ENCODE measurements at places on chromosomes 1 and 21.

- DNase-seq: no peak
Measured at GRCh38 chr21:25878344-25878743, 143.6 kb downstream of the GABPA start.

DNA sequence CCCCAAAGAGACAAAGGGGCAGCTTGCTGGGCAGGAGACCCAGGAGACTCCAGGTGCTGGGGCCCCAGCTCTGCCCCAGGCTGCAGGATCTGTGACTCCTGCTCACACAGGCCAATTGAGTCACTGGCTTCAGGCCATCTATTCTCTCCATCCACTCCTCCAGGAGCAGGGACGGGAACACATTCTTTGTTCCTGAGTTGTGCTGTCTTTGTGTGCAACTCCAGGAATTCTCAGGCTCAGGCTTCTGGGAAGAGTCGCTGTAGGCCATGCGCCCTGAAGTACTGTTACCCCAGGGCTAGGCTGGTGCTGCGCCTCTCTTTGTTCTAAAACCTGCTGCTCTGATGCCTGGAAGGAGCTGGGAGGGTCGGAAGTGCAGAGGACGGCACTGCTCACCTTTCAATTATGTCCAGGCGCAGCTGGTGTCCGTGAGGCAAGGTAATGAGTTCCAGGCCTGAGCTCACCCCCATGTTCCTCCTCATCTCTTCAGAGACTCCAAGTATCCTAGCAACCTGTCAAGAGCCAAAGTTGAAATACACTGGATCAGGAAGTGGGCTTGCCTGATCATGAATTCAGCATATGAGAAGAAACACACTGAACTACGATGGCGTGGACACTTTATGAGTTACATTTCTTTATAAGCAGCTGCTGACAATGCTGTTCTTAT is 105.9 kb downstream of the BCAR3 start:
- peak; percentile 50 for DNase-seq

GRCh38 chr1:94643819-94644218 is 102.3 kb upstream of the F3 start:
- no peak for DNase-seq

GRCh38 chr1:232872738-232873137 is 67.5 kb downstream of the MAP10 start:
- no peak for DNase-seq

DNA sequence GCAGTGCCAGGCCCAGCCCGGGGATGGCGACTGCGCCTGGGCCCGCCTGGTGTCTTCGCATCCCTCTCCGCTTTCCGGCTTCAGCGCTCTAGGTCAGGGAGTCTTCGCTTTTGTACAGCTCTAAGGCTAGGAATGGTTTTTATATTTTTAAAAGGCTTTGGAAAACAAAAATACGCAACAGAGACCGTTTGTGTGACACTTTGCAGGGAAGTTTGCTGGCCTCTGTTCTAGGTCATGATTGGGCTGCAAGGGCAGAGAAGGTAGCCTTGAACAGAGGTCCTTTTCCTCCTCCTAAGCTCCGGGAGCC is 719 bp downstream of the SOD1 start:
- no peak for DNase-seq

- DNase-seq: peak; percentile 55
Measured at GRCh38 chr21:37220433-37220980, 46.6 kb downstream of the VPS26C start.

DNA sequence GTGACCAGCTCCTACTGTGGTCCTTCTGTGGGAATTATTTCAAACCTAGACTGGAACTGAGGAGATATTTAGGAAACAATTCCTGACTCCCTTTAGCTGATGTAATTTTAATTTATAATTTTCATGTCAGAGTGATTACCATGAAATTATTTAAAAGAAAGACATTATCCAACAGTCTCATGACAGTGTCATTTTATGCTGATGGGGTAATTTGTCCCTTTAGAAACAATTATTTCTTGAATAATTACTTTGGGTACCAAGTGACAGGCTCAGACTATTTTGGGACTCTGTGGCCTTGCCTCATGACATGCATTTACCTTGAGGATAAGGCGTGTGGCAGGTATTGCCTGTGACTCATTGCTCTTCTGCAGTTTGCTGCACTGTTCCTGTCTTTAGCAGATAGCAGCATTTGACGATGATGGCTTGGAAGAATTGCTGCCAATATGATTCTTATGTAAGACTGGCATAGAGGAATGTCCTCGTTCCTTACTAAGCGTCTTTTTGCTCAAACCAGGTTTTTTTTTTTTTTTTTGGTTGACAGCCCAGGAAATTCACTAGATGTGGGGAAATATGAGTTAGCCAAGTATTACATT is 206.0 kb upstream of the HMCN1 start:
- no peak for DNase-seq

All from fibroblast of skin of right biceps (primary cell).